ENCODE measurements at places on chromosomes 5 and 9.

GRCh38 chr5:60229691-60230185 lies 336.2 kb upstream of the PDE4D start:
- DNase-seq, result no peak

GRCh38 chr5:78116167-78116566 lies 178.3 kb downstream of the AP3B1 start:
- no peak for DNase-seq

DNA sequence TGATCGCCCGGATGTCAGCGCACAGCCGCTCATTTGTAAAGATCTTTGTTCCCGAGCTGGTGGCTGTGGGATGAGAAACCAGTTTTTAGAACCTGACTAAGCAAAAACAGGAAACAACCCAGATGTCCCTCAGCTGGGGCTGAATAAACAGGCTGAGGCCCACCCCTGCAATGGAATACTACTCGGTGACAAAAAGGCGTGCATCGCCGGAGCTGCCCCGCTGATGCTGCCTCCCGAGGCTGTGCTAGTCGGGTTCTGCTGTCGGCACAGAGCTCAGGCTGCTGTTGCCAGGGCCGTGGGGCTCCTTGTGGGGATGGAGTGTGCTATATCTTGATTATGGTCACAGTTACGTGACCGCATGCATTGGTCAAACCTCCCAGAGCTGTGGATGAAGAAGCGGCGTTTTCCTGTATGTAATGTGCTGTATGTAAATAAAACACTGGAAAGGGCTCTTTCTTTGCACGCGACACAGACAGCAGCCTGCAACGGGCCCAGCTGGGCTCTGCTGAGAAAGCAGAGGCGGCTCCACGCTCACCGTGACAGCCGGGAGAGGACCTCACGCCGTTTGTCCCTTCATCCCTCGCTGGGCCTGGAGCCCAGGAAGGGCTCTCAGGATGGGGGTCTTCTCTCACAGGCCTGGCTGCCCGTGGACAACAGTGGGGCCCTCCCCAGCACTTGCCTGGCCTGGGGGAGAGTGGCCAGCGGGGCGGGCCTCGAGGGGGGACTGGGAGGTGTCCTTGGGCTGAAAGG lies 51.5 kb upstream of the RNU6ATAC start:
- DNase-seq, result peak; percentile 38

GRCh38 chr5:133638436-133638835 lies 26.1 kb upstream of the FSTL4 start:
- DNase-seq, result no peak

- peak; percentile 88 for DNase-seq
Observed at GRCh38 chr9:137029058-137029936, 1.3 kb upstream of the ABCA2 start.

DNA sequence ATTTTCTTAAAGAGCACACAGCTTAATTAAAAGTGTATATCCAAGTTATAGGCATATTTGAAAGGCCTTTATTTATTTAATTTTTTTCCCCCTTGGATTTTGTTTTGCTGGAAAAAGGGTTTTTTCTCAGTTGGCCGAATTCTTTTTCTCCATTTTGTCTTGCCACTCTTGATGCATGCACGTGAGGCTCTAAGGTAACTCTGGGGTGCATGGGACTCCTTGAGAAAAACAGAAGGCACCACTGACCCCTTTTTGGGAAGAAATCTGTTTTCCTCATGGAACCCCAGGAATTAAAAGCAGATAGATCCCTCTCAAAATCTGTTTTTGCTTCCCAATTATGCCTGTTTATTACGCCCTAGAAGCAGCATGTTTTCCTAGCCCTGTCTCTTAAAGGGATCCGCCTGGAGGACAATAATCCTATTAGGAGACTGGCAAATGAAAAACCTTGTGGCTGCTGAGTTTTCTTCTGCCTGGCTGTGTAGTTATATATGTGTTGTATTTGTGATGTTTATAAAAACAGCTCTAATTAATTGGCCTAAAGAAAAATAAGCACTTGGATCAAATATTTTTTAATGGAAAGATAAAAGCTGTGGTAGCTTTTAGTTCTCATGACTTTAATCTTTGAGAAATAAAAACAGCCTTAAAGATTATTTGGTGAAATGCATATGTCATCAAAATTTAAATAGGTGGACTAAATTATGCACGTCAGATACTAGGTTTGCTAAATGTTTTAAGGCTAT lies 435.1 kb upstream of the CDH9 start:
- no peak for DNase-seq

DNA sequence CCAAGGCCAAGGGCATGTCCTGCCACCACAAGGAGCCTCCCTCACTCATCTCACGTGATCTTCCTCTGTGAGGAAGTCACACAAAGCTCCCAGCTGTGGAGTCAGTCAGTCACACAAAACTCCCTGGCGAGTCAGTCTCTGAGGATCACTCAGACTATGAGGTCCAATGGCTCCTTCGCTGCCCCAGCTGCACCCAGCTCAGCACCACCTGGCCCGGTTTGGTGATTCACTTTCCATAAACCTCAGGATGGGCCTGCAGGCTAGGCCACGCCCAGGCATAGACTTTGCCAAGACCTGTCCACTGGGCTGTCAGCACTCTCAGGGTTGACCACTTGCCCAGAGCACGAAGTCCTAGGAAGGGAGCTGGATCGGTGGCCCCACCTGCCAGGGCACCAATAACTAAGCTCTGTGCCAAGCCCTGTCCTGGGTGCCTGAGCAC lies 233.8 kb downstream of the HSPA4 start:
- no peak for DNase-seq

- DNase-seq, result no peak
Observed at GRCh38 chr5:76388791-76389512, 14.1 kb upstream of the IQGAP2 start.

All from endothelial cell (in vitro differentiated cells).